Renal cortex interstitium (tissue), 15 donors: ENCODE measurements at places on chromosomes 3 and 15. TPM values are rescaled to one million over a fixed set of nuclear protein-coding genes. Genes with fewer than 3 reads are reported as not detected.

GRCh38 chr3:71031181-71031580, 552.3 kb downstream of the FOXP1 start:
- no peak for DNase-seq

DNA sequence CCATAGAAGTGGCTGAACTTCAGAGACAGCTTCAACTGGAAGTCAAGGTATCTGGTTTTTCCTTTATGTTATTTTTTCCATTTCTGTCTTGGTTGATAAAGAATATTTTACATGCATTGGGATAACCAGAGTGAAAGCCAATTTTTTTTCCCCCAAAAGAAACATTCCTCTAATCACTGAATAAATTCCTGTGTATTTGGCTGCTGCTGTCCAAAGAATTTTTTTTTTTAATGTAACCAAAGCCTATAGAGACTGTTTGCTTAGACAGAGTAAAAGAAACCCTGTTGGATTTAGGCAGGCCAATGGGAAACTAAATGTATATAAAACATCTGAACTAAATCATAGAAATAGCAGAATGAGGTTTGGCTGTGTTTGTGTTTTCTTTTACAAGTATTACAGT, 75.2 kb downstream of the CGNL1 start:
- DNase-seq = no peak

- no peak for DNase-seq
Measured at GRCh38 chr3:6736836-6737629, 123.9 kb upstream of the GRM7 start.

DNA sequence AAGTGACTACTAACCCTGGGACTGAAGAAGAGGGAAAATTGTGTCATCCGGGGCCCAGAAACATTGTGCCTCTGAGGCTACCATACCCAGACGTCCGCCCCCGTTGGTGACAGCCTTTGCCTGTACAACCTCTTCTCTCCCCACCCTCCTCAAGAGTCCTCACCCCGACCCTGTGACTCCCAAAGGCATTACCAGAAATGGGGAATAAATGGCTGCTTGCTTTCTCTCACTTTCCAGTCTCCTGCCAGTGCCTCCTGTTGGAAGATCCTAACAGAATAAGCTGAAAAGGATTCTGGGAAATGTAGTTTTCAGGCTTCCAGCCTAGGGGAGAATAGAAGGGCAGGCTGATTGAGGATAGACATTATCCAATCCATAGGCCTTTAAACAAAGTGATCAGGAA, 30.8 kb upstream of the SLC25A36 start:
- no peak for DNase-seq

DNA sequence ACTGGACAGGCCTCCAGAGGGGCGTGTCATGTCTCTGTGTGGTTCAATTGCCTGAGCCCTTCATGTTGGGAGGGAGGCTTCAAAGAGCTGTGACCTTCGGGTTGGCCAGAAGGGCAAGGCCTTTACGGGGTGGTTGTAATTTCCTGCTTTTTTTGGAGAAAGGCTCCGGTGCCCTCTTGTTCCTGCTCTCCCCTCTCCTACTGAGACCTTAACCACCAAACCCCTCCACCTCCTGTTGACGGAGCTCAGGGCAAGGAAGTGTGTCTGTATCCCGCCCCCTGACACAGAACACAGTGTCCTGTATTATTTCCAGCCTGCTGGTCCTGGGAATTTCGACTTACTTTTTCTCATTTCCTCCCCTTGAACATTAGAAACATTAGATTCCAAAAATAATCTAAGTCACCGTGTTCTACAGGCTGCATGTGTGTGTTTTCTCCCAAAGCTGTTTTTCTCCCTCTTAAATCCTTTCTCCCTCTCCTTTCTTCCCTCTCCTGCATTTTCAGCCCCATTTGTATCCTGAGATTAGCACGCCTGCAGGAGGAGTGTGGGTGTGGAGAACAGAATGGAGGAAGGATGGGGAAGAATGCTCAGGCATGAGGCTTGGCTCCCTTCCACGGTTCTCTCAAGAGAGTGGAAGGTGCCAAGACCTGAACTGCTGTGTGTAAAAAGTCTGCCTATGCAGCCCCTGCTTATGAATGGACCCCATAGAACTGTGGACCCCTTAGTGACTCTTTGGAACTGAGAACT, 285.4 kb upstream of the ROPN1 start:
- DNase-seq = no peak

DNA sequence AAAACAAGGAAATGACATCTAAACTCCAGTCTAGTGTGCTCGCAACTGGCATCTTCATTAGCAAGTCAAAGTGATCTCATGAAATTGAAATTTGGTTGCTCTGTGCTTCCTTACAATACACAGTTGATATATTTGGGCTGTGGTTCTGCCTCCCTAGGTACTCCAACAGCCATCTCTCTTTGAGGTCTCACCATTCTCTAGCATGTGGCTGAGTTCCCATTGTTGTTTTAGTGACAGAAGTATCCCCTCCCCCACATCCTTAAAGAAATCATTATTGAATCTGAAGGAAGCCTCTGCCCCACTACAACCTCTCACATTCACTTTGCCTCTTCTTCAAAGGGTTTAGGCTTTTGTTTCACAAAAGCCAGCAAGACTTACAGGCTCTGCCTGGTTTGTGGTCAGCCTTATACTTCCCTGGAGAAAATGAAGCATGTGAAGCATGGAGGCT, 516.5 kb downstream of the NLGN1 start:
- no peak for DNase-seq

DNA sequence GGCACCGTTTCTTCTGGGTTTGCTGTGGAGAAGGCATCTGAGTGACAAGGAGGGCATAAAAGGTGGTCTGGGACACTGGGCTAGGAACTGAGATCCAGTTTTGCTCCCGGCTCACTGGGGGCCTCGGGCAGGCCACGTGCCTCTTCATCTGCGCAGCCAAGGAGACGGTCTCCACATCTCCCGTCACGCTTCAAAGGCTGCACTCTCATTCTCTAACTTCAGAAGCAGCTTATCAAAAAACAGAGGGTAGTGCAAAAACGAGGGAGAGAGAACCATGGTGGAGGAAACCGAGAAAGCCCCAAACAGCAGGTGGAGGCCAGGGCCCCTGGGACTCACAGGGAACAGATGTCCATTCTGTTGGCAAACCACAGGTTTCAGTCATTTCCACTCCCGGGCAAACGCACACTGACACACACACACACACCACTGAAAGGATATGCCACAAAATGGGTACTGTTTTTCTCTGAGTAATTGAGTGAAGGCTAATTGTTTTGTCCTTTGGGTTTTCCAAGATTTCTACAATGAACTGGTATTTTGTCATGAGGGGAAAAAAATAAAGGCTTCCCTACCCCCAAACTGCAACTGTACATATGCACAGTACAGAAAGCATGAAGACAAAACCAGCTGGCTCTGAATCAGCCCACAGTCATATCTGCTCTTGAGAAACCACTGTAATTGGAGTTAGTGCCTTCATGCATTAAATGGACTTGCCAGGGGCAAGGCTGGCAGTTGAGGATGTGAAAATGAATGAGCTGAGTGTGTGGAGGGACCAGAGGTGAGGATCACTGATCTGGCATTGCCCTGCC, 71.9 kb downstream of the MGLL start:
- DNase-seq = no peak

- DNase-seq = no peak
Measured at GRCh38 chr3:550471-550870, 353.9 kb downstream of the CHL1 start.

GRCh38 chr3:150094150-150094933, 123.6 kb upstream of the PFN2 start:
- no peak for DNase-seq

DNA sequence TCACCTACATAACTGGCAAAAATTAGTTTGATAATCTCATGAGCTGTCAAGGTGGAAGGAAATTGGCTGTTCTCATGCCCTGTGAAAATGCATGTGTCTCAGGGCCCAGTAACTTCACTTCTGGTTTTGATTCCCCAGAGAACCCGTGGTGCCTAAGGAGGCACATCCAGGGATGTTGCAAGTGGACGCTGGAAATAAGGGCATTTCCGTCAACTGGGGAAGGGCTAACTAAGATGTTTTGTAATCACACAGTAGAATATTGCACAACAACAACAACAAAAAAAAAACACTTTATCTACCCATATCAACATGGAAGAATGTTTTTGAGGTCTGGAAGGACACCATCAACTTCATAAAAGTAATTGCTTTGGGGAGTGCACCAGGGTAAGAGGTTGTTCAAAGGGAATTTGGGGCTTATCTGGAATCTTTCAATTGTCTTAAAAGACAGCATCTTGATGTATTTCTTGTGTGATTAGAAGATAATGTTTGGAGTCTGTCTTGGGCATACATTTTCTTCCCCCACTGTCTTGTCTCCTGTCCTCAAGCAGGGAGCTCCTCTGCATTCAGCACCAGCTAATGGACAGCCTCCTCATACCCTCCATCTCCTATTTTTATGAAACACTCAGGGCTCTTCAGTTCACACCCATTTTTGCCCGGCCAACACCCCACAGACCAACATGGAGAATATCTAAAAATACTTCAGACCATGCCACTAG, 37.2 kb upstream of the PRR20G start:
- no peak for DNase-seq

- no peak for DNase-seq
Measured at GRCh38 chr15:56608140-56608778, 125.0 kb downstream of the ZNF280D start.

GRCh38 chr3:157452097-157452496, 15.4 kb downstream of the PTX3 start:
- DNase-seq = no peak

GRCh38 chr3:127299276-127299675, 11.4 kb upstream of the PRR20G start:
- no peak for DNase-seq

- no peak for DNase-seq
Measured at GRCh38 chr3:8996681-8997121, 33.4 kb upstream of the RAD18 start.

GRCh38 chr3:161395115-161396012, 24.0 kb upstream of the SPTSSB start:
- DNase-seq = no peak

DNA sequence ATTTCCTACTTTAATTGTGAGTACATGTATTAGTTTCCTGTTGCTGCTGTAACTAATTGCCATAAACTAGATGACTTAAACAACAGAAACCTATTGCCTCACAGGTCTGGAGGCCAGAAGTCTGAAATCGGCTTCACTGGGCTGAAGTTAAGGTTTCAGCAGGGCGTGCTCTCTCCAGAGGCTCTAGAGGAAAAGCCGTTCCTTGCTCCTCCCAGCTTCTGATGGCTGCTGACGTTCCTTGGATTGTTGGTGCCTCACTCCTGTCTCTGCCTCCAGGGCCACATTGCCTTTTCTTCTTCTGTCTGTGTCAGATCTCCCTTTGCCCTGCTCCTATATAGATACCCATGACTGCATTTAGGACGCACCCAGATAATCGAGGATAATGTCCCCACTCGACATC, 80.9 kb downstream of the ARHGAP31 start:
- no peak for DNase-seq

DNA sequence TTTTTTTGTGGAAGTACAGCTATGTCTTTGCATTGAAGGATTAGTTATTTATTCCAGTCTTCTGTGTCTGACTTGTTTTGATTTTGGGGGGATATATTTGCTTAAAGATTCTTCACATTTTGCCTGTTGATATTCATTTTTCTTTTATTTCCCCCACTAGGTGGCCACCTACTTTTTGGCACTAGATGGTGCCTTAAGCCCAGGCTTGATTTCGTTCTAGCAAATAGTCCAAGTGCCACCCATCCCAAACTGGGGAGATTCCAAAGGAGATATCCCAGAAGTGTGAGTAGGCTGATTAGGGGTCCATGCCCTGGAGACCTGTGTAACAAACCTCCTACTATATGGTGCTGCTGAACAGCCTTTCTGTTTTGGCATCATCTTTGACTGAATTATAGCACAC, 80.0 kb upstream of the SPATA16 start:
- DNase-seq = no peak

- DNase-seq = no peak
Measured at GRCh38 chr3:99868311-99868646, 50.6 kb downstream of the CMSS1 start.

DNA sequence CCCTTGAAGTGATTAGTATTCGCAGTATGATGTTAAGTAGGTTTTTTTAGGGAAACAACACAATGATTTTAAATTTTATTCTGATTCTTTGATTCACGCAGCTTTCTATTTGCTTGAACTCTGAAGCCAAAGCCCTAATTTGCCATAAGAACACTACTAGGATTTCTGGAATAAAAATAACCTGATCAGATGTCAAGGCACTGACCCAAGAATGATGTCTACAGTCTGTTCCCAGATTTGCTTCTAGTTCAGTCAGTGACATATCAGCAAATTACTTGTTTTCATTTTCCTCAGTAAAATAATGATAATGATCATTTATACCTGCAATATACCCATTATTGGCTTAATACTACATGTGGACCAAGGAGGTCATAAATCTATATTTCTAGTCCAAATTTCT, 179.5 kb upstream of the EIF1B start:
- no peak for DNase-seq

DNA sequence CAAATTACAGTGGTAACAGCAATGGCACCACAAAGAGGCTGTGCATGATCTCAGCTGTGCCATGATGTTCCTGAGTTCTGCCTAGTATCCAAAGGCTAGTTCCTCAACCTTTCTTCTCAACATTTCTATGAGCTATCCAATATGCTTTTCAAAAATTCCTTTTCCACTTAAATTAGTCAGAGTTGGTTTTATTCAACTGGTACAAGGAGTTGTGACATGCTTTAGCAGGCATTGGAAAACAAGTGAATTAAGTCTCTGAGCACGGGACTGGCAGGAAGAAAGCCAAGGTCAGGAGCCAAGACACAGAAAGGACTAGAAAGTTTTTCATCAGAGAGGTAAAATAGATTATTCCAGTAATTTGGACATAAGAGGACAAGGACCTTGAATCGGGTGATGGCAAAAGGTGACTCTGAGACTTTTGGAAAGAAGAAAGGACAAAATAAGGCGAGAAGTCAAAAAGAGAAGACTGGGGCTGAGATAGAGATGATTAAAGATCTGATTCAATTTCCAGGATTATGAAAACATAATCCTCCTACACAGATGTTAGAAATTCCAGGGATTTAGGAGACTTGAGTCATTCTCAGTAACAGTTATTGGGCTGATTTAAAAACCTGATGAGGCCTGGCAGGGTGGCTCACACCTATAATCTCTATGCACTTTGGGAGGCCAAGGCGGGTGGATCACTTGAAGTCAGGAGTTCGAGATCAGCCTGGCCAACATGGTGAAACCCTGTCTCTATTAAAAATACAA, 36.1 kb downstream of the PBRM1 start:
- DNase-seq = no peak

Gene FEZF2
- not detected for polyA plus RNA-seq

Gene AP3B2
- polyA plus RNA-seq = 3.8 TPM

Gene OR5H6
- polyA plus RNA-seq = not detected

Gene KBTBD13
- 0.12 TPM for polyA plus RNA-seq

Gene CLSTN2
- 2.6 TPM for polyA plus RNA-seq

Gene GOLGA8Q
- 3.2 TPM for polyA plus RNA-seq

Gene TMEM266
- 9.8 TPM for polyA plus RNA-seq

Gene APOD
- polyA plus RNA-seq = 9.6 TPM

Gene IL17RB
- polyA plus RNA-seq = 13.7 TPM

Gene WNT7A
- polyA plus RNA-seq = 0.06 TPM

Gene TRIM71
- polyA plus RNA-seq = 7.5 TPM

Gene P2RY13
- 1.5 TPM for polyA plus RNA-seq

Gene EIF4E3
- polyA plus RNA-seq = 14.3 TPM
